ENCODE measurements at places on chromosomes 2 and 18.

DNA sequence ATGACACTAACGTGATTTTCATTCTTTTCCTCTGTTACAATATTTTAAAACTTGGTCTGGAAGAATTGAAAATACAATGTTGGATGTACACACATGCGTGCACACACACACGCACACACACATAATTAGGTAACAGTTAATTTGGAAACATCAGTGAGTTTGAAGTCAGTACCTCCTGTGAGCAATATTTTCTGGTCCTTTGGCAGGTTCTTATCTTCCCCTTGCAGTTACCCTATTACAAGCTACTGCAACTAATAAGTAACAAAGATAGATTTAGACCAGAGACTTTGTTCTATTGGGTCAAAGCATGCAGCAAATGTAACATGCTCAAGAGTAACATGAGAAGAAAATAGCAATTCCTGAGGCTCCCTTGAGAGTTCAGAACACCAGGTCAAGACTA, 73.3 kb downstream of the ZNF385B start:
- DNase-seq, result no peak

DNA sequence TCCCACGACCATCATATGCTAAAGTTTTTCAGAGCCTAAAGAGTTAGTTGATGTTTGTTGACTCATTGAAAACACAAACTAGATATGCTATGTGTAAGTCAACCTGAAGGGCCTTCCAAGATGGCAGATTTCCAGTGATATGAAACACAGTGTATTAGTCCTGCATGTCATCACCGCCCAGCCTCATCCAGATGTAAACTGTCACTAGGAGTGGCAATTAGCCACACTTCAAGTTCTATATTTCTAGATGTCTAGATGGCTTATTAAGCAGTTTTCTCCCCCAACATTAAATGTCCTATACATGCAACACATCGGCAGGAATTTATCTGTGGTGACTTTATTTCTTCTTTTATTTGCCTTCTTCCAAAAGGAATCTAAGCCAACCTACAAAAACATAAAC, 444.1 kb upstream of the SMIM21 start:
- no peak for DNase-seq

DNA sequence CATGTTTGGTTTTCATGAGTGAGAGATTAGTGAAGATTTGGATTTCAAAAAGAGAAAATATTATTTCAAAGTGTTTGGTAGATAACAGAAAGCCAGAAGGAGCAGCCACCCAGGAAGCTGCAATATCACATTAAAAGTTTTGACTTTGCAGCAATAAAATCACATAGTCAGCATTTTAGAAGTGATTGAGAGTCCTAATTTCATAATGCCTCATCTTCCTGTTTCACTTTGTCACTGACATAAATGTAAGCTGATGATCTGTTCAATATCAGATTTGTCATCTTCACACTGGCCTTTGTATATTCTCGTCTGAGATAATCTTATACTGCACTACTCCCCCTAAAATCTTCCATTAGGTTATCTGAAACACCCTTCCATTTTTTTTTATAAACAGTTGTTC, 690.5 kb downstream of the ADCYAP1 start:
- DNase-seq, result no peak

DNA sequence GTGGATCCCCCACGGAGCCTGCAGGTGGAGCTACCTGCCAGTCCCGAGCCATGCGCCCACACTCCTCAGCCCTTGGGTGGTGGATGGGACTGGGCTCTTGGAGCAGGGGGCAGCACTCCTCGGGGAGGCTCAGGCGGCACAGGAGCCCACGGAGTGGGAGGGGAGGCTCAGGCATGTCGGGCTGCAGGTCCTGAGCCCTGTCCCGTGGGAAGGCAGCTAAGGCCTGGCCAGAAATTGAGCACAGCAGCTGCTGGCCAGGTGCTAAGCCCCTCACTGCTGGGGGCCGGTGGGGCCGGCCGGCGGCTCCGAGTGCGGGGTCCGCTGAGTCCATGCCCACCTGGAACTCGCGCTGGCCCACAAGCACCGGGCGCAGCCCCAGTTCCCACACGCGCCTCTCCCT, 91.7 kb upstream of the ACVR1 start:
- DNase-seq, result no peak

DNA sequence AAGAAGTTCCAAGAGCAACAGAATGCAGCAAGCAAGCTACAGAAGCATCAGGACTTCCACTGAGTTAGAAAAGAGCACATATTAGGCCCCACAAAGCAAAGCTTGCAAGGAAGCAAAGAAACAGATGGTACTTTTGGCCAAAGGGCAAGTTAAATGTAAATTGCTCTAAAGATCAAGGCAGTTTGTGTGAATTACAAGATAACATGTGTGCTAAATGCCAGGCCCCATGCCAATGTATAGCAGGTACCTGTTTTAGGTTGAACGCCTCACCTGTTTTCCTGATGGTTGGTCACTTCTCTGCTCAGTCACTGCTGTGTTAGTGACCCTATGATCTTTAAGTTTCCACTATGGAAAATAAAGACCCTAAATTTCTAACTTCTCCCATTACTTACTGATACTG, 606.5 kb upstream of the GYPC start:
- DNase-seq, result no peak

- no peak for DNase-seq
Observed at GRCh38 chr2:62578803-62579640, 73.0 kb upstream of the TMEM17 start.

Data from stimulated activated CD8-positive, alpha-beta memory T cell treated with anti-CD3 and anti-CD28 coated beads, Interleukin-2, amount 100 ng/mL, for 1 hour (primary cell).